ENCODE measurements at places on chromosomes 4 and X.

- DNase-seq: no peak
Observed at GRCh38 chr4:153729895-153730294, 29.9 kb downstream of the RNF175 start.

DNA sequence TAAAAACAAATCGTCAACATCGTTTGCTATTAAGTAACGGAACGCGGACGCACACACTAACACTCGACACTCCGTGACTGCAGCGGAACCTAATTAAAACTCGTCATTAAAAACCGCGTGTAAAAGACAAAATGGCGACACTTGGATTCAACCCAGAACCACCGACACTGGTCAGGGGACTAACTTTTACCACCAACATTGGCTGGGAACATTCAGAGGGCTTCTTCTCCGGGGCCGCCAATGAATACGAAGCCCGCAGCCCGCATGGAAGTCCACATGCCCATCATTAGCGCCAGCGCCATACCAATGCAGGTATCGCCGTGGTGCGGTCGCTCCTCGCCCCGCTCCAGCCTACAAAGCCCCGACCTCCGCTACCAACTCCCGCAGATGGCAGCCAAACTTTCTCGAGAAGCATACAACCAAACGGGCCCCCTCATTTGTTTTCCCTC is 498 bp downstream of the RBMX start:
- DNase-seq: peak; percentile 36

GRCh38 chr4:134601706-134602105 is 400.1 kb upstream of the PABPC4L start:
- no peak for DNase-seq

DNA sequence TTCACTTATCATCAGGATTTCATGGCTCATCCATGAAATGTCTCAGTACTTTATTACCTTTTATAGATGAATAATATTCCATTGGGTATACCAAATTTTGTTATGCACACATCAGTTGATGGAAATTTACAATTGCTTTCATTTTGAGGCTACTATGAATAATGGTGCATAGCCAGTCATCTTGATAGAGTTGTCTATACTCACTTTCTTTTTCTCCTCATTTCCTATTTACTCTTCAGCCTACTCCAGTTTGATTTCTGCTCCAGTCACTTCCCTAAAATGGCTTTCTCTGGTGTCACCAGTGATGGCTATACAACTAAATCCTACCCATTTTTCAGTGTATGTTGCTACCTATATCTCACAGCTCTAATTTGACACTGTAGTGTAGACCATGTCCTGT is 743.5 kb upstream of the MAGEB2 start:
- DNase-seq: no peak

DNA sequence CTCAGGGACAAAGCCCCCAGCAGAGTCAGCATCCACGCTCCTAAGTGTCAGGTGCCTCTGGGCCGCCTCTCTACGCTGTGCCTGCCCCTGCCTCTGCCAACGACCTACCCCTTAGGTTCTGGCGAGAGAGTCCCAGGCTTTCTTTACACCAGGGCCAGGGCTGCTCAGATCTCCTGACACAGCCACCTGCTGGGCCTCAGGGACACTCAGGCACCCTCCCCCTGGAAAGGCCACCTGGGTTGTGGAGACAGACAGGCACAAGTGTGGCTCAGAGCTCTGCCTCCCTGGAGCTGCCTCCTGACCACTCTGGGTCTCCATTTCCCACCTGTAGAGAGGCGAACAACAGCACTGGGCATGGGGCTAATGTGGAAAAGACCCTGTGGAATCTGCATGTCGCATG is 90.0 kb upstream of the ADRA2C start:
- no peak for DNase-seq

GRCh38 chrX:124507246-124507645 is 160.9 kb downstream of the SH2D1A start:
- DNase-seq: no peak

GRCh38 chrX:64202808-64203325 is 2.6 kb downstream of the AMER1 start:
- DNase-seq: no peak

DNA sequence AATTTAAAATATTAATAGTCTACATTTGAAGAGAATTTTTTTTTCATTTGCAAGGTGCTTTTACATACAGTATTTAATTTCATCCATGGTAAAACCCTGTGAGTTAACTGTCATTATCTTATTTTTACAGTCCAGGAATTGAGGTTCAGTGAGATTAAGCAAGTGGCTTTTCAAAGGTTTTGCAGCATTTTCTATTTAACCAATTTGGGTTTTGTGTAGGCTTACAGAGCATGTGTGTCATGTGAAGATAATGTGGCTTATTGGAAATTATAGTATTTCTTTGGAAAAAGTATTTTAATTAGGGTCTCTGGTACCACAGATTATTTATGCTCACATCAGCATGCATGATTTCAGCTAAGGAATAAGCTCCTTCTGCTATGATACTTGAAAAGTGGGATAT is 4.5 kb downstream of the XK start:
- no peak for DNase-seq

GRCh38 chr4:175973027-175973923 is 92.4 kb upstream of the WDR17 start:
- no peak for DNase-seq

DNA sequence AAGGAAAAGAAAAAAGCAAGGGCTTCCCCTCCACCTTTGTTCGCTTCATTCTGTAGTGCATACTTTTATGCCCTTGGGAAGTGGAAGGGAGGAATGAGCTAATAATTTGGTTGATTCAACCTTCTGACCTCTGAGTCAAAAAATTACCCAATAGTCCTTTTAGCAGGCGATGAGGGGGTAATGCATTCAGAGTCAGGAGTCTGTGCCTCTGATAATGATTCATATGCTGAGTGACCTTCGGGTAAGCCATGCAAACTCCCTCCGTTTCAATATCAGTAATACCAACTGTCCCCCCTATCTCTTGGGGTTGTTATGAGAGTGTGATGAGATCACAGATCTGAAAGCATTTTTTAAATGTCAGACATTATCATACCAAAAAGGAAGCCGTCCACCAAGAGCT is 41.6 kb upstream of the ACSL4 start:
- DNase-seq: no peak

- DNase-seq: no peak
Observed at GRCh38 chrX:1455948-1456280, 3.2 kb upstream of the ASMTL start.

- peak; percentile 99 for DNase-seq
Observed at GRCh38 chr4:158671915-158672806, at the start of gene ETFDH. Gene ETFDH, plus strand, starts transcription at chr4:158672296. Its CDS starts 161 bp downstream, at chr4:158672457.

DNA sequence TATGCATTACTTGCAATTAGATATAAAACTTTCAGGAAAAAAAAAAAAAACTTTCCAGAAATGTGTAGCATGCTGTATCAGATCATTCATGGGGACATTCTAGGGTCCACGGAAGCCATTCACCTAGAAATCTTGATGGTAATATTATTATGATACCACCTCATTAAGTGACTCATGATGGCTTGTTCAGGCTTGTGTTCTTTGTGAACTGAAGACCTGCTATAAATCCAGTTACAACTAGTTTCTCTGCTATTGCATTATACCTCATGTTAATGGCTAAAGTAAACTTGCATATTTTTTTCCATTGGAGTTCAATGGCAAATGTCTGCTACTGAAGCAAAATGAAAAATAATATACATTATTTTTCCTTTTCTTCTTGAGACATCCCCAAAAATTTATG is 35.3 kb upstream of the PTPN13 start:
- no peak for DNase-seq

DNA sequence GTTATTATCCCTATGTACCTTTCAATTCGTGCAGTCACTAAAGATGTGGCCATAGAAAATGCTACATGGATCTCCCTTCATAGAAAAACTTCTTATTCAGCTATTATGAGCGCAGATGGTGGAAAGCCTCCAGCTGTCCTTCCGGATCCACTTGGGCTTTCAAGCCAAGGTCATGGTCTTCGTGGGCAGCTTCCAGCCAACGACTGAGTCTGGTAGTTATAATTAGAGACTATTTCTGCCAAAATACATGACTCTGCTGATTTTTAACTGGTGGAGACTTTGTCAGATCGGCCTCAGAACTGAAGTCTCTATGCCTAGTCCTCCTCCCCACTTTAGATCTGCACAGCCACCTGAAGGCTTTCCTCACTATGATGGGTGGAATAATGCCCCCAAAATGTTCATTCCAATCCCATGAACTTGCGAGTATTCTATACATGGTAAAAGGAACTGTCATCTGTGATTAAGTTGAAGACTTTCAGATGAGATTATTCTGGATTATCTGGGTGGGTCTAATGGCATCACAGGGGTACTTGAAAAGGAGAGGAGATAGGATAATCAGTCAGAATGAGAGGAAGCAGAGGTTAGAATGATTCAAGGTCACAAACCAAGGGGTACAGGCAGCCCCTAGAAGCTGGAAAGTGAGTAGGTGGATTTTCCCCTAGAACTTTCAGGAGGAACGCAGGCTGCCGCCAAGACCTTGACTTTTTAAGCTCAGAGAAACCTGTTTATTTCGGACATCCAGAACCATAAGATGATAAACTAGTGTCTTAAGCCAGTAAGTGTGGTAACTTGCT is 171.1 kb upstream of the CXCL13 start:
- DNase-seq: no peak

DNA sequence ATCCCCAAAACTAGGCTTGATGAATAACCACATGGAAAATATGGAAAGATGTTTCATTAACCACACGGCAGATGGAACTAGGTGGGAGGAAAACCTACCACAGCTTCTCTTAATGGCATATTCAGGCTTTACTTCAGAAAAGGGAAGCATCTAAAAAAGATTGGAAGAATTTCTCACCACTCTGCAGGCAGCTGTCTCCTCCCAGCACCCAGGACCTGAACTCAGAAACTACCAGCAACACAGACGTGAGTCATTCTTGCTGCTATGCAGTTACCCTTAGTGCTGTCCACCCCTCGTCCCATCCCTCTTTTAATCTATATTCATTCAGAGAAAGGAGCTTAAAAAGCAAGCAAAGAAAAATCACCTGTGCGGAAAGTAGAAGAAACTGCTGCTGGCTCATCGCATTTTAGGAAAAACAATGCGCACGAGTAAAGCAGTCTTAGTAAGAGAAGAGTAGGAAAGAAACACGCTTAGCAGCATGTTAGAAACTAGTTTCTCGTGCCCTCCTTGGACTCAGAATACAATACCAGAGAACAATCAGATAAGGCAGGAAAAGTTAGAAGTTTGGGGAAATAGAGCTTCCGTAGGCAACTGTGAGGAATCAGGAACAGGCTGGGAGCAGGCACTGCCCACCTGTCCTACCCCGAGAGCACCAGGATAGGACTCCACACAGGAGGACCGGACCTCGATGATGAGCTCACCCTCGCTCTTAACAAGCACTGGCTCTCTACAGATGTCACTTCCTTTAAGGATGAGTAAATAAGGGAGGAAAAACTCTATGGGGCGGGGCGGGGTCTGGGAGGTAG is 48.1 kb upstream of the ENPP6 start:
- no peak for DNase-seq

GRCh38 chr4:139819082-139819481 is 153.5 kb downstream of the MGST2 start:
- DNase-seq: no peak

DNA sequence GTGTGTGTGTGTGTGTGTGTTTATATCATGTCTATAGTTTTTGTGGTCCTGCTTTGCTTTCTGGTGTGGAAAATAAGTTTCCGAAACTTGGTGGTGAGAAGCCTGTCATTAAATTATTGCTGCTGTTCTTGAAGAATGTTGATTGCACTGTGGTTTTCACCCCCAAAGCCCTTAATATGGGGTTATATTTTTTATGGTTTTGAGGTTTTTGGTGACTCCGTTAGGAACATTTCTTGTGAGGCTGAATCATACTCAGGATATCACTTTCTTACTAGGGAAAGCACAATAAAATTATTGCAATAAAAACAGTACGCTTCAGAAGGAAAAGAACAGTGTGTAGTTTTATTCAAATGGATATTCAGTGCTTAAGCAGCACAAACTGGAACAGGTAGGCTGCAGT is 539.1 kb upstream of the MAGEB18 start:
- no peak for DNase-seq

DNA sequence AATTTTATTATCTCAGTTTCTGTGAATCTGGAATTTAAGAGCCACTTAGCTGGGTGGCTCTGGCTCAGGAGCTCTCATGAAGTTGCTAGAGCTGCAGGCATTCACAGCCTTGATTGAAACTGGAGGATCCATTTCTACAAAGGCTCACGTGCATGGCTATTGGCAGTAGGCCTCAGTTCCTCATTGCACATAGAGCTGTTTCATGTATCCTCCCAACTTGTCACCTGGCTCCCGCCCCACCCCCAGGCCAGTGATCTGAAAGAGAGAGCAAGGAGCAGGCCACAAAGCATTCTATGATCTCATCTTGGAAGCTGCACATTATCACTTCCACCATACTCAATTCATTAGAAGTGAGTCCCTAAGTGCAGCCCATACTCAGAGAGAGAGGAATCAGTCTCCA is 18.5 kb upstream of the AP1AR start:
- DNase-seq: no peak

DNA sequence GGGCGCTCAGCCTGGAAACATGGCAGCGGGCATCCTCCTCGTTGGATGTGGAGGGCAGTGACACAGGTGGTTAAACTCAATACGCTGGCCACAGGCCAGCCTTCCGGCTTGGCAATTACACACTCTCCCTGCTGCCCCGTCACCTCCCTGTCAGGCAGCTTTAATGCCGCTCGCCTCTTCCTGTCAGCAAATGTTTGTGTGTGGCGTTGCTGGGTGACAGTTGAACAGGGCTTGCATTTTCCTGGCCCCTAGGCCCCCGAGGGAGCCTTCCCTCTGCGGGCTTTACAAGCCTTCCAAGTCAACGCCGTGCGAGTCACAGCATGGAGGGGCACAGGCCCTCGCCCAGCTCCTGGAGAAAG is 620.0 kb downstream of the BCOR start:
- peak; percentile 58 for DNase-seq

DNA sequence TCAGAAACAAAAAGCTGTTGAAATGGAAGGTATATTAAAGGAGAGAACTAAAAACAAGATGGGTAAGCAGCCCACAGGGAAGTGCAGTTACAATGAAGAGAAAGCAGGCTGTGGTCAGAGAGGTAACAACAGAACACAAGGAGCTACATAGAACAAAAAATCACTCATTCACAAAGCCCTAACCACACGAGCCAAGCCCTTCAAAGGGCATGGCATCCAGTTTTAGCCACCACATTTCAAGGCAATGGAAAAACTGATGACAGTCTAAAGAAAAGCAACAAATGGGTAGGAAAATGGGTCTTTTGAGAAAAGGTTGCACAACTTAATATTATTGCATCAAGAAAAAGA is 37.5 kb downstream of the KDR start:
- no peak for DNase-seq

DNA sequence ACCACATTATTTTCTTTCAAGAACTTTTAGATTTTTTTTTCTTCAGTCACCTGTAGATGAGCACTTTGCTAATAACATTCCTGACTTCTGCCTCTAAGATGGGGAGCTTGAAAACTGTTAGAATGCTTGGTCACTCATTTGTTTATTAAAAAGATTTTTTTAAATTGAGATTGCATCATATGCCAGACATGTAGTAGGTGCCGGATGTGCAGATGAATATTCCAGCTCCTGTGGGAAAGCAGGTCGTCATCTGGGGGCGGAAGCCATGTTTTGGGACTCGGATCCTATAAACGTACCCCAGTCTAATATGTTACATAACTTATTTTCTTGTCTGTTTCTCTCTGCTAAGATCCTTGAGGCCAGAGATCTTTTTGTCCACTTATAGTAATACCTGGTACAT is 236.8 kb downstream of the ARHGAP10 start:
- no peak for DNase-seq

GRCh38 chrX:13257223-13258051 is 62.4 kb downstream of the ATXN3L start:
- no peak for DNase-seq
